ENCODE measurements at places on chromosomes 11 and 22.

DNA sequence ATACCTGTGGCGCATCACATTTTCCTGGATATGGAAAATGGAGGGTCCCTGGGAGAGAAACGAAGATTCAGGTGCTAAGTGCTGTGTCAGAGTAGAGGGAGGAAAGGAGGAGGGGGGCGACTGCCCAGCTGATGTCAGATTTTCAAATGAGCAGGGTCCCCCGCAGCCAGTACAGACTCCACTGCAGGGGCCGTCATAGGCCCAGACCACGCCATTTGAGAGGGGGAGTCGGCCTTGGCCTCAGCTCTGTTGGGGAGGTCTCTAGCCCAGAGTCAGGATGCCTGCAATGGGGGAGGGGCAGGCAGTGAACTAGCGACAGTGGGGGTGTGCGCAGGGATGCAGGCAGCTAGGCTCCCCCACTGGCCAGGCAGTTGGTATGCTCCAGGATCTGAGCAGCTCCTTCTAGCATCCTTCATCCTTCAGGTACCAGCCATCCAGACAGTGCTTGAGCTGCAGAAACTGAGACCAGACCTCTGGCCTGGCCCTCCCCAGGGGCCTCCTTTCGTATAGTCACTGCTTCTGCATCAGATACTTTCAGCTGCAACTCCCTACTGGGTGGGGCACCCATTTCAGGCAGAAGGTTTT, at the start of the genes BSCL2 and GNG3:
Gene BSCL2, minus strand, starts transcription at position 148 of the 585 bp plus-strand sequence. CDS start 229 bp downstream, outside the sequence.
Gene GNG3, plus strand, starts transcription at position 400 of the 585 bp plus-strand sequence. CDS start 620 bp downstream, outside the sequence.
- DNase-seq: no peak

- no peak for DNase-seq
Observed at GRCh38 chr11:19951558-19952115, 208.6 kb downstream of the DBX1 start.

DNA sequence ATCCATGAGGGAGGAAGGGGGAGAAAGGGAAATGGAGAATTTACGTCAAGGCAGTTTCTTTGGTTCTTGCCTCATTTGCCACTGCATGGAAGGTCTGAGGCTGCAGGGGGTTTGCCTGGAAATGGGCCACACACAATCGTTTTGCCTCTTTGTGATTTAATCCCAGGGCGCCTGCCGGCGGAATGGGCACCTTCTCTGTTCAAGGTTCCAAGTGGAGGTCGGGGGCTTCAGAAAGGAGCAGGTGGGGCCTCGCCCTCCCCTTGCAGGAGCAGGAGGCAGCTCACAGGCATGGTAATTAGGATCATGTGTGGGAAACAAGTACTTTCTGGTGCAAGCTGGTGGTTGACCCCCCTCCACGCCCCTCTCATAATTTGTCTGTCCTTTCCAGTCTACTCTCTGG, 29.9 kb downstream of the MPPED1 start:
- DNase-seq: no peak

GRCh38 chr22:42725606-42726355, 5.1 kb upstream of the A4GALT start:
- no peak for DNase-seq

DNA sequence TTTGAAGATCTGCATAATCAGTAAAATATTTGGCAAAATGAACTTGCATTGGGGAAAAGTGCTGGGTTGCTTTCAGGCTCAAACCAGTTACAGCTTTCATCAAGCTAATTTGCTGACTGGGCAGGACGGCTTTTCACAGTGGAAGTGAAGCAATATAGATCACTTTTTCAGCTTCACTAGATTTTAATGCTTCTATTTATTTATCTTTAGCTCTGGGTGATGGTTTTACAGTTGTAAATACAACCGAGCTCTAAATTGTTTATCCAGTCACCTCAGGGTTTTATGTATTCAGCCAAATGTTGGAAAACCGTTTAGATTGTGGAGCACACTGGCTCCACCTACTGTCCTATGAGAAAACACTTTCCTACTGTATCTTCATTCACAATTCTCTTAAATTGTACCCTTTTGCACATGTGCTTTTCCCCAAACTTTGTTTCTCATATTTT, 58.2 kb downstream of the ACER3 start:
- no peak for DNase-seq

- no peak for DNase-seq
Observed at GRCh38 chr11:16783321-16783801, 44.9 kb downstream of the C11orf58 start.
